AG09319 (cell line): ENCODE measurements at places on chromosomes 12 and 14.

DNA sequence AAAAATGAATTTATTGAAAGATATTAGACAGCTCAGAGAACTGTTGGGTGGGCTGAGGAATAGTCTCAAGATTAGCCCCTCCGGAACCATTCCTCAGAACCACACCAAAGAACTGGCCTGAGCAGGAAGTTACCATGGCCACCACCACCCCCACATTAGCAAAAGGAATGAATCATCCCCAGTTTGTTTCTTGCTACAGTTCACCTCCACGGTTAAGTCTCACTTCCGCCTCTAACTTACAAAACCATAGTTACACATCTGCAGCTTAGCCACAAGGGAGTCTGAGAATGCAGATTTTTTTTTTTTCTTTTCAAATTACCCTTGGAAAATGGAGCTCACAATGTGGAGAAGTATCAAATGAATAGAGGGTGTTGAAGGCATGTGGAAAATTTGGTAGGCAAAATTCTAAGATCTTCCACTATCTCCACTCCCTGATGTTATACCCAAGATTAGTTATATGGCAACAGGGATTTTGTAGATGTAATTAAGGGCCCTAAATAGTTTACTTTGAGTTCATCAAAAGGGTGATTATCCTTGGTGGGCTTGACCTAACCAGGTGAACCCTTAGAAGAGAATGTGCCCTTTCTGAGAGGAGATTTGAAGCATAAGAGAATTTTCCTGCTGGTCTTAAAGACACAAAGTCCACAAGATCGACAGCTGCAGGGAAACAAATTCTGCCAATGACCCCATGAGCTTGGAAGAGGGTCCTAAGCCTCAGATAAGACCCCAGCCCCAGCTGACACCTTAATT lies 129.8 kb upstream of the KRR1 start:
- DNase-seq, result peak; percentile 77

GRCh38 chr12:12534166-12534866 lies 28.3 kb downstream of the DUSP16 start:
- no peak for DNase-seq

DNA sequence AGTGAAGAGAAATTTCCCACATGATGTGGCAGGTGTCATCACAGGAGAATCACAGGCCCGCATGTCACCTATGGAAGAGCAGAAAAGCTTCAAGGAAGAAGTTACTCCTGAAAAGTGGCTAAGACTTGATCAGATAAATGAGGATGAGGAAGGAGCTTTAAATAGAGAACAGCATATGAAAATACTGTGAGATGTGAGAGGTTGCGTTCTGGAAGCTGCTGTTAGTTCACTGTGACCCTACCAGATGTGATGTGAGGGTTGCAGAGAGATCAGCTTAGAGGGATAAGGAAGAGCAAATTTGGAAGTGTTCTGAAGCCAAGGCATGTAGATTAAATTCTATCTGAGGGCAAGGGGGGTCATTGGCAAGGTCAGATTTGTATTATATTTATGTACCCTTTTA lies 17.1 kb downstream of the ERP27 start:
- no peak for DNase-seq

DNA sequence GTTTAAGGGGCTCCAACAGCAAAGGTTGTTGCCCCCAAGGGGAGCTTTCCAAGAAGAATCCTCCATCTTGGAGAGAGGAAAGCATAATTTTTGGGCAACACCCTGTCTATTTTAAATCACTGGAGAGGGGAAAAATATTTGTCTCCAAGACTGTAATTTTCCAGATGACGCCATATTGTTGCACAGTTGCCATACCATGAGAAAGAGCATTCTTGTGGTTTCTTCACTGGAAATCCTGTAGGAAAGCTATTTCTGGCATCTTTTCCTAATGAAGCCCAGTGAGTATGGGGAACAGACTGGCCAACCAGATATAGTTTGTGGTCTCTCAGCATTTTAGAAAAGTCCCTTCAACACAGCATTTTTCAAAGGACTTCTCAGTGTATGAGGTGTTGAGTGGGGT lies 88.1 kb upstream of the MANSC4 start:
- DNase-seq, result peak; percentile 30

- no peak for DNase-seq
Observed at GRCh38 chr12:113211160-113211559, 10.1 kb upstream of the TPCN1 start.

GRCh38 chr14:99884834-99885648 lies 91.8 kb downstream of the EML1 start:
- DNase-seq, result peak; percentile 43

DNA sequence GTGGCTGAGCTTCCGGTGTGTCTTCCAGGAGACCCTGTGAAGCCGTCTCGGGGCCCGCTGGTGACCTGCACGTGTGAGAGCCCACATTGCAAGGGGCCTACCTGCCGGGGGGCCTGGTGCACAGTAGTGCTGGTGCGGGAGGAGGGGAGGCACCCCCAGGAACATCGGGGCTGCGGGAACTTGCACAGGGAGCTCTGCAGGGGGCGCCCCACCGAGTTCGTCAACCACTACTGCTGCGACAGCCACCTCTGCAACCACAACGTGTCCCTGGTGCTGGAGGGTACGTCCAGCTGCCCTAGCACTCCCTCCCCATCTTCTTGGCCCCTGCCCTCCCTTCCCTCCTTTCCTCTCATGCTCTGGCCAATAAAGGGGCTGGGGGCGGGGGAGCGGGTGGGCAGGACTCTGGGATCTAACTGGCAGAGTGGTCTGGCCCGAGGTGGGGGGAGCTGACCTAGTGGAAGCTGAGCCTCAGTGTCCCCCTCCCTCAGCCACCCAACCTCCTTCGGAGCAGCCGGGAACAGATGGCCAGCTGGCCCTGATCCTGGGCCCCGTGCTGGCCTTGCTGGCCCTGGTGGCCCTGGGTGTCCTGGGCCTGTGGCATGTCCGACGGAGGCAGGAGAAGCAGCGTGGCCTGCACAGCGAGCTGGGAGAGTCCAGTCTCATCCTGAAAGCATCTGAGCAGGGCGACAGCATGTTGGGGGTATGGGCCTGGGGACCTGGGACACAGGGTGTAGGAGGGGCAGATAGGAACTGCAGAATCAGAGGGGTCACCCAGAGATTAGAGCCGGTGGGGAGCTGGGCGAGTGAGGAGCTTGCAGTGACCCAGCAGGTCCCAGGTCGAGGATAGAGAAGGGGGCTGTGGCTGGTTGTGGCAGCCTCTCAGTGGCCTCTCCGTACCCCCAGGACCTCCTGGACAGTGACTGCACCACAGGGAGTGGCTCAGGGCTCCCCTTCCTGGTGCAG lies 6.0 kb downstream of the ACVRL1 start:
- no peak for DNase-seq

GRCh38 chr12:32400114-32400672 lies 835 bp downstream of the FGD4 start:
- no peak for DNase-seq

GRCh38 chr12:131220331-131220685 lies 266.6 kb downstream of the ADGRD1 start:
- no peak for DNase-seq

GRCh38 chr14:31703056-31703455 lies 141.9 kb downstream of the NUBPL start:
- no peak for DNase-seq

DNA sequence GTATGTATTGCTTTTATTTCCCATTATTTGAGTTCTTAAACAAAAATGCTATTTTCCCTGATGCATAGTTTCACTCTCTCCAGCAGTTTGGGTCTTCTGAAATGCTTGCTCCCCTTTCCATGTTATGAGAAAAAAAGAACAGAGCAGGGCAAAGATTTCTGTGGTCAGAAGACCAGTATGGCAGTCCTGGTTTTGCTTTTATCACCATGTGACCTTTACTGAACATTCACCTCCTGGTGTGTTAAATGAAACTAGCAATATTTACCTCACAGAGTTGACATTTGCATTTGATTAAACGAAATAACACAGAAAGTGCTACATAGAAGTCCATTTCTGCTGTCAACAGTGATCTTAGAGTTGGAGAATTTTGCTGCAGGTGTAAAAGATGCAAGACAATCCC lies 141.0 kb upstream of the G2E3 start:
- no peak for DNase-seq

DNA sequence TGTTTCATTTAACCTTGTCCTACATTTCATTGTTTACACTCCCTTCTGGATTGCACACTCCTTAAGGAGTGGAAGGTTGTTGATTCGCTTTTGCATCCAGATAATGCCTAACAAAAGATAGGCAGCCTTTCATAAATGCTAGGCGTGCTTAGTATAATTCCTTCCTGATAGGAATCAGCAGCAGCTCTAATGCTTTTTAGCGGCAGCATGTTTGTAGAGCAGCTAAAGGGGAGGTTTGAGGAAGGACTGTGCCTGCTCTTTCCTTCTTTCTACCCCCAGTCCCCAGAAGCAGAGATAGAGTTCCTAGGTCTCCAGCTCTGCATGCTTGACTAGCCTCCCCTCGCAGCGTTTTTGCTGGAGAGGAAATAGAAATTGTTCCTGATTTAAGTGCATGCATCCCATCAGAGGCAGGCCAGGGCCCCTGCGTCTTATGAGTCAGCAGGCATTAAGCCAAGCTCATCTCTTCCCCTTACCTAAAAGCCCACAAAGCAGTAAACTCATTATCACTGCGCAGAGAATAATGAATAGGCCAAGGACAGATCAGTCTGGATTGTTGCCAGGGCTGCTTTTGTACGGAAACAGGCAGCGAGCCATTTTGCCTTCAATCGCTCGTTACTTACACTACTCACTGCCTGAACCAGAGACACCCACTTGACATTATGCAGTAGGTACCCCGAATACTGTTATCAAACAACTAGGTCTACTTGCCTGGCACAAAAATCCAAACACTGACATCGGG lies 14.0 kb upstream of the TBPL2 start:
- DNase-seq, result no peak

DNA sequence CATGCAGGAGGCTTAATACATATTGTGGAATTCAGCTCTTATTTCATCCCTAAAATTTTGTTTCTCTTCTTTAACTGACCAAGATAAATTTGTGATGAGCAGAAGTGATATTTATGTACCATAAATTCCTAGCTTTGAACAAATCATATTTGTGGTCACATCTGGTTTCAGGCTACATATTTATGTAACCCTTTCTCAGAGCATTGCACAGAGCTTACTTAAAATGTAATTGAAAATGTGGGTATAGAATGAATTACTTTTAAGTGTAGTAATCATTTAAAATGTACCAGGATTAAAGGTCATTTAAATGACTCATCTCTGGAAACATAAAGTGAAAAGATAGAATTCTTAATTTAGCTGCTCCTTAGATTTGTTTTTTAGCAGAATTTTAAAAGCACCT lies 129.9 kb upstream of the FRMD6 start:
- DNase-seq, result no peak

- DNase-seq, result no peak
Observed at GRCh38 chr14:68968051-68968450, 11.1 kb downstream of the ACTN1 start.

DNA sequence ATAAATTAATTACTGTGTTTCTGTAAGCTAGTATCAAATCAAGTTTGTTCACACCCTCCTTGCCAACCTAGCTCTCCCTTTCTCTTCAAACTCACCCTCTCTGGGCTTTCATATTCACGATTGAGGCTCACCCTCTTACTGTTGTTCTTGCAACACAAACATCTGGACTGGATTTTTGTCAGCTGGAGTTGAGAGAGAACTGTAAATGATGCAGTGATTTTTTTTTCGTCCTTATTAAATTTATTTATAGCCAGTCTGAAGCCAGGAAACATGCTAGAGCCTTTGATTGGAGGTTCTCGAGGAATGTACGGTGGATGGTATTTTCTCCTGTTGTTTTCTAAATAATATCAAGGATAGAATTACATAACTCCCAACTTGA lies 485.1 kb downstream of the ZFP36L1 start:
- no peak for DNase-seq

- no peak for DNase-seq
Observed at GRCh38 chr14:87014856-87015255, 978.1 kb downstream of the GALC start.

DNA sequence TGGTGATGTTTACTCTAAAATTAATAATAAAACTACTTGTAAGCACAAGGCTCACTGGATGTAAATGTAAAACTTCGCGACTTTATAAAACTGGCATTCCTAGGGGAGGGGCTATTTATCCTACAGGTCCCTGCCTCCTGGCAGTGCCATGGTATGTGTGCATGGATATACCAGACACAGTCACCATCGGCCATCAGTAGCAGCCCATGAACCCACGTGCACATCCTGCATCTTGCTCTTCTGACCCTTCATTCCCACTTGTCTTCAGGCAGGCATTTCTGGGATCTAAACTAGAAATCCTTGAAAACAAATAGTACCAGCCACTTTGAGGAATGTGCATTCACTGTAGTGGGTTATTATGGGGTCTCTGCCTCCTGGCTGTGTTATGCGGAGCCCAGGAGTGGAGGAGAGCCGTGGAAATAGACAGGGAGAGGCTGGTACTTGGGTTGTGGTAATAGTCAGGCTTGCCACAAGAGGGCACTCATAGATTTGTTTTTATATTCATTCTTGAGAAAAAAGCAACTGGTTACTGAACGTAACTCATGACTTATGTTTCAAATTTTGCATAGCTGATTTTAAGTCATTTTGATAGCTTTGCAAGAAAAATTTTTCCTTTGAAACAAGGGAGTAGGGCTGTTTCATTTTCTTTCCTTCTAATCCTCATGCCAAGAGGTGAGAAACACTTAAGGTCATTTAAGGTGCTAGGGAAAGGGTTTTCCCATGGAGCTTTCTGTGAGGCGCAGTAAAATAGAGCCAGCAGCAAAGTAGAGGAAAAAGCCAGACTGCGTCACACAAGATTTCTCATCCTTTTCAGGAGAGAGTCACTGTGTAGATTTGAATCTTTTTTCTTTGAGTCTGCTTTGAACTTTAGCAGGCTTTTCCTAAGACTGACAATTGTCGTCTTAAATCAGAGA lies 17.4 kb upstream of the GALNT16 start:
- DNase-seq, result peak; percentile 50

GRCh38 chr14:64158608-64159007 lies 135.6 kb downstream of the ESR2 start:
- no peak for DNase-seq

- DNase-seq, result no peak
Observed at GRCh38 chr12:128643155-128643554, 180.6 kb downstream of the SLC15A4 start.

GRCh38 chr12:19778797-19779196 lies 339.5 kb downstream of the AEBP2 start:
- DNase-seq, result no peak

DNA sequence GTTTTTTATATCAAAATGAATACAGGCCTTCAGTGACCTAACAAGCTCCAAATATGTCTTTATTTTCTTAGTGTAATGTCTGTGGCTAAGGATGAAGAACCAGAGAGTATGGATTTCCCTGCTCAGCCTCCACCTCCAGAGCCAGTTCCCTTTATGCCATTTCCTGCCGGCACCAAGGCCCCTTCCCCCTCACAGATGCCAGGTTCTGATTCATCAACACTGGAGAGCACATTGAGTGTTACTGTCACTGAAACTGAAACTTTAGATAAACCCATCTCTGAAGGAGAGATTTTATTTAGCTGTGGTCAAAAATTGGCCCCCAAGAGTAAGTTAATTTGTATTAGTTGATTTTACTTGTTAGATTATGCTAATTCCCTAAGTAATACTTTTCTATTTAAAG lies 61.0 kb downstream of the KIAA0586 start:
- no peak for DNase-seq
